Panc1 (cell line): ENCODE measurements at places on chromosomes 7 and 10.

GRCh38 chr7:30937416-30937815 is 25.8 kb downstream of the AQP1 start:
- DNase-seq = no peak

- no peak for DNase-seq
Measured at GRCh38 chr10:71351087-71351486, 32.0 kb downstream of the SLC29A3 start.

- DNase-seq = no peak
Measured at GRCh38 chr10:115525141-115525540, 432.0 kb downstream of the ATRNL1 start.

DNA sequence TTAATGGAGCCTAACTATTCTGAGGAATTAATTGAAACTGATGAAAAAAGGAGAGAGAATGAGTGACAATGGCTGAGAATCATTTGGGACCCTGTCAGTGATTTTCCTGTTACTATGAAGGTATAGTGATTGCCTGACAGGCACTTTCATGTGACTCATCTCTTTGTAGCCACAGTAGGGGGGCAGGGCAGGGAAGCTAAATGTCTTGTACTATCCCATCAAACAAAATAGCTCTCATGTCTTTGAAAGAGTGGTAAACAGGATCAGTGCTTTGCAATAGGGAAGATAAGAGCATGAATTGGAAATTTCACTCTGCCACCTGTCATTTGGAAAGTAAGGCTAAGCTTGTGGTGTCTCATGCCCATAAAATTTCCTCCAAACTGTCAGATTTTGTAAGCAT is 94.5 kb upstream of the GSDME start:
- no peak for DNase-seq

DNA sequence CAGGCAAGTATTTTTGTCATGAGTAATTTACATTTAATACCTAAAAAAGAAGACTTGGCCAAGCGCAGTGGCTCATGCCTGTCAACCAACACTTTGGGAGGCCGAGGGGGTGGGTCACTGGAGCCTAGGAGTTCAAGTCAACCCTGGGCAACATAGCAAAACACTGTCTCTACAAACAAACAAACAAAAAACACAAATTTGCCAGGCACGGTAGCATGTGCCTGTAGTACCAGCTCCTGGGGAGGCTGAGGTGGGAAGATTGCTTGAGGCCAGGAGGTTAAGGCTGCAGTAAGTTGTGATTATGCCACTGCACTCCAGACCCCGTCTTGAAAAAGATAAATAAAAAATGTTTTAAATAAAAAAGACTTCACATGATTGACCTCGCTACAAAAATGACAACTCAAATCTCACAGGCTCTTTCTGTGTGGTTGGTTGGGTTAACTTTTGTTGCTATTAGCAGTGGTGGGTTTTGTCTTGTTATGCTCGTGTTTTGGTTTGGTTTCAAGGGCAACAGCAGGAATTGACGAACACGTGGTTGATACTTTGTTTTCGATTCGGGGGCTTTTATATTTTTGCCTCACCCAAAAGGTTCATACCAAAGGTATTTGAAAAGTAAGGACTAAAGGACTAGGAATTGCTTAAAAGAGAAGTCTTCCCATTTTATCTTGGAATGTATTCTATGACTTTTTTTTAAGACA is 227.2 kb upstream of the MKLN1 start:
- DNase-seq = no peak

DNA sequence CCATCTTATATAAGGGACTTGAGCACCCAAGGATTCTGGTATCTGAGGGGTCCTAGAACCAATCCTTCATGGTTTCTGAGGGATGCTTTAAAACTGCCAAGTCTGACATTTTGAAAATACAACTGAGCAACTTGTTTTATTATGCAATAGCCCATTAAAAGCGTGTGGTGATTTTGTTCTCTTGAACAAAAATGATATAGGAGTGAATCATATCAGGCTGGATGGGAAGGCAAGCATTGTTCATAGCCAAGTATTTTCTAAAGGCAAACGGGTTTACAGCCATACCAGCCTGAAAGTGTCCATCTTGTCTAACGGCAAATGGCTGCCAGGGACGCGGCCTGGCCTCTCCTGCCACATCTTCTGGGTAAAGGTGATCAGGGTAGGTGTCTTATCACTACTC is 23.4 kb downstream of the RPP38 start:
- no peak for DNase-seq

DNA sequence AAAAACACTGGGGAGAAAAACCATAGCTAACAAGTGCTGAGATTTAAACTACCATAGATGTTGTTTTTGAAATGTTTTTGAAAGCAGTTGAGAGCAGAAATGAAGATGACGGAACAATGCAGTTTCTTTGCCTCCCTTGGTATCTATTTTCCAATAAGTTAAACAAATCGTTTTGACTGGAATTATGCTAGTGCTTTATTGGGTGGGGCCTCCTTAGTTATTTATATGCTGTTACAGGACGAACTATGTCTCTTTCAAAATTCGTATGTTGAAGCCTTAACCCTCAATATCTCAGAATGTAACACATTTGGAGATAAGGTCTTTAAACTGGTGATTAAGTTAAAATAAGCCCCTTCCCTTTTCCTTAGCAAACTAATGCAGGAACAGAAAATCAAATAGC is 45.5 kb upstream of the SEPHS1 start:
- DNase-seq = no peak

GRCh38 chr7:93765475-93765874 is 125.1 kb downstream of the TFPI2 start:
- no peak for DNase-seq

GRCh38 chr7:157462419-157462771 is 125.6 kb downstream of the DNAJB6 start:
- DNase-seq = no peak

- no peak for DNase-seq
Measured at GRCh38 chr7:19587291-19587690, 121.5 kb downstream of the POLR1F start.

DNA sequence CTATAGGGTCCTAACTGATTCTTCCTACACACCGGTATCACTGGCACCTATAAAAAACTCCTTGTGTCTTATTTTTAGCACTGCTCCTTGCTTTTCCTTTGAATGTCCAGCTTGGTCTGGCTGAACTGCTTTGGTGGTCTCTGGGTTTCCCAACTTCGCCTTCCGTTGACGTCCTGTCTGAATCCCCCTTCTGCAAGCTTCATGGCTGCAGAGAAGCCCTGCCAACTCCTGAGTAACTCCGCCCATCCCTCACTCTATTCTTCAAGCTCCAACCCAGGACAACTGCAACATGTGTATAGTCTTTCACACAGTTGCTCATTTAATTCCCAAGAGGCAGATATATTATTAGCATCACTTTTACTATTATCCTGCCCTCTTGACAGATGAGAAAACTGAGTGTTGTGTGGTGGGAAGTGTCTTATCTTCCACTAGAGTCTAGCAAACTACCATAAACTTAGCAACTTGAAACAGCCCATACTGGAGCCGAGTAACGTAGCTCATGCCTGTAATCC is 40.9 kb downstream of the MTURN start:
- DNase-seq = no peak

GRCh38 chr7:115822801-115823200 is 207.8 kb downstream of the TFEC start:
- DNase-seq = no peak

DNA sequence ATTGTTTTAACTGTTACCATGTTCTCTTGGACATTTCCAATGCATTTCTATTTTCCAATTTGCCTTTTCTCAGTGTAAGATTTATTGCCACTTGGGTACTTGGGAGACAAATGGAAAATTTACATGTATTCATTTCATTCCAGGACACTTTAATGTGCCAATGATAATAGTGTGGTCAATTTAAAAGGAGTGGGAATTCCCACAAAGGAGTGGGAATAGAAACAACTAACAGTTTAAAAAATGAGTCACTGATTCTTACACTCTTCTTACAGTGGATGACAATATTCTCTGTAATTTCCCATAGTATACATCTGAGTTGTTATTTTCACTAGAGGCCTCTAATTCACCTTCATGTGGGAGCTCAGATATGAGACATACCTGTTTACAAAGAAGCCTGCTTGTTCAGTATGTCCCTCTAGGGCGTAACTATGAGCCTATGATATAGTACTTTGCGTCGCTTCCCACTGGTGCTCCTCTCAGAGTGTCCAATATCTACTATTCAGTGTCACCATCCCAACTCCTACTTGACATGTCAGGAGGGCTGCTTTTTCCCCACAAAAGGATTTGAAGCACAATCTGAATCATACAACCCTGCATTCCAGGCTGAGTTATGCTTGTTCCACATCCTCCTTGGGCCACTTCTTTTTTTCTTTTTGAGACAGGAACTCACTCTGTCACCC is 301.3 kb downstream of the PHTF2 start:
- DNase-seq = peak; percentile 15

- no peak for DNase-seq
Measured at GRCh38 chr10:119131512-119132240, 27.8 kb downstream of the DENND10 start.

DNA sequence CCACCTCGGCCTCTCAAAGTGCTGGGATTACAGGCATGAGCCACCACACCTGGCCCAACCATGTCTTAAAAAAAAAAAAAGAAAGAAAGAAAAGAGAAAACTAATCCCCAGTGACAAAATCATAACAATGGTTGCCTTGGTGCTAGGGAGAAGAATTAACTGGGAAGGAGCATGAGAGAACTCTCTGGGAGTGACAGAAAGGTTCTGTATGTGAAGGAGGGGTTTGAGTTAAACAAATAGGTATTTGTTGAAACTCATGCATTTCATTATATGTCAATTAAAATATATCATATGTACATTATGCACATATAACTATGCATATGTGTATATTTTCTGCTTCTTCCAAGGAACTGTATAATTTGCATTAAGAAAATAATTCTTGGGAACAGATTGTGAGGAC is 33.3 kb downstream of the INA start:
- DNase-seq = no peak

DNA sequence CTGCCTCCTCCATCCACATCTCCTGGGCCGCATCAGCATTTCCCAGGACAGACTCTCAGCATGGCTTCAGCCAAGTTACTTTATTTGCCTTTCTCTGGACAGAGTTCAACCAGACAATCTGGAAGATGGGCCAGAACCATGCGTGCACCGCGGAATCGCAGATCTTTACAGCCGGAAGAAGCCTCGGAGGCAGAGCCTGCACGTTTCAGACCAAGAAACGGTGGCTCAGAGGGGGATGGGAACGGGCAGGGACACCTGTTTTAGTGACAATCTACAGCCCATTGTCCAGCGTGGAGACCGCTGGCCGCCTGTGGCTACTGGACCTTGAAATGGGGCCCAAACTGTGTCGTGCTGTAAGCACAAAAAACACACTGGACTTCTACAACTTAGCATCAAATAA is 3.5 kb downstream of the VIPR2 start:
- no peak for DNase-seq

DNA sequence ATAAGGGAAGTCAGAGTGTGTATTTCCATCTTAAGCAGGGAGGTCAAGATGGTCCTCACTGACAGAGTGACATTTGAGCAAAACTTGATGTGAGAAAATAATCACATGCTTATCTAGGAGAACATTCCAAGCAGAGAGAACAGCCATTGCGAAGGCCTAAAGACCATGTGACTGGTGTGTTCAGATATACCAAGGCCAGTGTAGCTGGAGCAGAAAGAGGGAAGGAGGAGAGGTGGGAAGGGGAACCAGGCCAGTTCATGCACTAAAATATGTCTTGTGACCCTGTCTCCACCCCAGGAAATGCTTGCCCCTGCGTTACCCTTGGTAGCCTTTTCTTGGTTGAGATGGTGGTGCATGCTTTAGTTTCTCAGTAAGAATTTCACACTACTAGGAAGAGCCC is 77.4 kb downstream of the CACNB2 start:
- DNase-seq = no peak

DNA sequence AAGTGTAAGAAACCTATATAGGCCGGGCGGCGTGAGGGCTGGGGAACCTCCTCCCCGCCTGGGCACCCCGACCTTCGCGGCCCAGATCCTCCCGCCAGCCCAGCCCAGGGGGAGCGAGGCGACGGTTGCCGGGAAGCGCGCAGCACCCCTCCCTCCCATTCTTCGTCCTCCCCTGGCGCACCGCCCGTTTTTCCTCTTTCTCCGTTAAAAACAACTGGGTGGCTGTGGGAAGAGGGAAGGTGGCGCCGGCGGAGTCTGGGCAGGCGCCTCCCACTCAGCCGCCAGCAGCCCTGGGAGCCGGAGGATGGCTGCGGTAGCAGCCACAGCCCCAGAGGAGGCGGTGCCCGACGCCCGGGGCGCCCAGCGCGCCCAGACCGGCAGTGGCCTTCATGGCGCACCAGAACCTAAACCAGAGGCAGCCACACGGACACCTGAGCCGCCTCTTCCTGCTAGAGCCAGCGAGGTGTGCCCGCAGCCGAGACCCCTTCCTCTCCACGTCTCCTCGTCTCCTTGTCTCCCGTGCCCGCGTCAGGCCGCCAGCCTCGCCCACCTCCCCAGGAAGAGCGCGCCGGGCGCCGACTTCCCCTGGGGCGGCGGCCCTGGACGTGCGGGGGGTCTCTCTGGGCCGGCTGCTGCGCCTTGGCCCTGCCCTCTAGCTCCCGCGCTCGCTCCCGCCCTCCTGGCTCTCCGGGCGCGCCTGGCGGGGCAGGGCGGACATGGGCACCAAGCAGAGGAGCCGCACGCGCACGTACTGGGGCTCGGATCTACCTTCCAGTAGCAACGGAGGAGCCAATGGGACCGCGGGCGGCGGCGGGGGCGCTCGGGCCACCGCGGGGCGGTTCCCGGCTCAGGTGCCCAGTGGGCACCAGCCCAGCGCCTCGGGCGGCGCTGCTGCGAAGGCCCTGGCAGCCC is 32.8 kb upstream of the SFTPD start:
- no peak for DNase-seq

GRCh38 chr10:34049887-34050286 is 715.4 kb upstream of the NRP1 start:
- no peak for DNase-seq

DNA sequence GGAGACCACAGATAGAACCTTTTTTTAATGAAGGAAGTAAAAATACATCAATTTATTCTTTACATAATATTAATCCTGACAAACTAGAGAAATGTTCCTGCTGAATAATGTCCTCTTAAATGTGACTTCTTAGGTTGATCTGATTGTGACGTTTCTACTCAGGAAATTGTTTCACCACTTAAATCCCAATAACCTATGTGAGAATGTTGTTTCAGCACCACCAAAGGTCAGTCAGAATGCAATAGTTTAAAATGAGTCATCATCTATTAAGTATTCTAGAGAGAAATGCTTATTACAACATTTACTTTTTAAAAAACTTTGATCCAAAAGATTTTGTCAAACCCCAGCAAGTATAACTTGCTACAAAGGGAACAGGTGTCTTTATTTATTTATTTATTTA is 155.4 kb upstream of the CACNA2D1 start:
- no peak for DNase-seq

DNA sequence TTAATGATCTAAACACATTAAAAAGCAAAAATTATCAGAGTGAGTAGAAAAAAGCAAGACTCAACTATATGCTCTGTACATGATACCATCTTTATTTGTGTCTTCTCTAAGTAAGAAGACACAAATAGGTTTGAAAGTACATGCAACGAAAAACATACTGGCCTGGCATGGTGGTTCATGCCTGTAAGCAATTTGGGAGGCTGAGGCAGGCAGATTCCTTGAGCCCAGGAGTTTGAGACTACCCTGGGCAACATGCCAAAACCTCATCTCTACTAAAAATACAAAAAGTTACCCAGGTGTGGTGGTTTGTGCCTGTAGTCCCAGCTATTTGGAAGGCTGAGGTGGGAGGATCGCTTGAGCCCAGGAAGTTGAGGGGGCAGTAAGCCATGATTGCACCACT is 78.1 kb upstream of the TOMM7 start:
- no peak for DNase-seq

- no peak for DNase-seq
Measured at GRCh38 chr10:73876157-73876556, 1.8 kb upstream of the CAMK2G start.
